ENCODE measurements at places on chromosomes 6 and 20.
A peak's percentile ranks its signal among the peaks of the same experiment; 100 is the strongest.

DNA sequence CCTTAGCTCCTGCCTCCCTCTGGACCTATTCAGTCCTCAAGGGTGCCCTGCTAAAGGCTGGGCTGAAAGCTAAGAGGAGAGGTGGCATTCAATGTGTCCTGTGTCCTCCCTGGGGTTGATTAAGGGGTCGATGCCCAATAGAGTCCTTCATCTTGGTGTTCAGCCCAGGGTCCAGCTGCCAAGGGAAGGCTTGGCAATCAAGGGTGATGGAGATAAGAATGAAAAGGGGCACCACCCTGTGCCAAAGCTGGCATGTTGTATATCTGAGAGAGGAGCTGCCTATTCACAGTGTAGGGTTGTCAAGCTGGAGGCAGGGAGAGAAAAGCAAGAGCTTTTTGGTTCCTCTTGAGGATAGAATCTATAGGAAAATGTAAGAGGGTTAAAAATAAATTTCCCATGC lies 12.3 kb downstream of the C20orf173 start:
- DNase-seq, result no peak

- no peak for DNase-seq
These were observed 47.9 kb upstream of the ECHDC1 start for GRCh38 chr6:127391094-127391953.

DNA sequence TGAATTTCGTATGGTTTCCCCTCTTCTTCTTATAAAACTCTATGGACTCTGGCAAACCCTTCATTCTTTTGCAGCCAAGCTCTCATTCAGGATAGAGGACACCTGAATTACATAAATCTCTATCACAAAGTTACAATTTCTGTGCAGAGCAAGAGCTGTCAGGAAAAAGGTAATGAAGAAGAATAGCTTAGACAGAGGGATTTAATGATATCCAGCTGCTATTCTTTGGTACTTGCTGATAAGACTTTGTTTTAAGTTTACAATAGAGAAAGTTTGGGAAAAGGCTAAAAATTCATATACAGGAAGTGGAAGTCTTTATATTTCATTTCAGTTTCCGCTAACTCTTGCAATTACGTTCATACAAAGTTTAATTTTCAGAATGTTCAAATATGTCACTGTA lies 227.0 kb downstream of the FOXC1 start:
- DNase-seq, result no peak

GRCh38 chr6:169568314-169569087 lies 133.3 kb downstream of the WDR27 start:
- DNase-seq, result no peak

GRCh38 chr20:62483613-62484458 lies 8.0 kb upstream of the GATA5 start:
- DNase-seq, result no peak

GRCh38 chr20:61161726-61162390 lies 90.2 kb upstream of the CDH4 start:
- no peak for DNase-seq

- peak; percentile 22 for DNase-seq
These were observed 1.5 kb upstream of the MSH5 start for GRCh38 chr6:31737991-31738979.

DNA sequence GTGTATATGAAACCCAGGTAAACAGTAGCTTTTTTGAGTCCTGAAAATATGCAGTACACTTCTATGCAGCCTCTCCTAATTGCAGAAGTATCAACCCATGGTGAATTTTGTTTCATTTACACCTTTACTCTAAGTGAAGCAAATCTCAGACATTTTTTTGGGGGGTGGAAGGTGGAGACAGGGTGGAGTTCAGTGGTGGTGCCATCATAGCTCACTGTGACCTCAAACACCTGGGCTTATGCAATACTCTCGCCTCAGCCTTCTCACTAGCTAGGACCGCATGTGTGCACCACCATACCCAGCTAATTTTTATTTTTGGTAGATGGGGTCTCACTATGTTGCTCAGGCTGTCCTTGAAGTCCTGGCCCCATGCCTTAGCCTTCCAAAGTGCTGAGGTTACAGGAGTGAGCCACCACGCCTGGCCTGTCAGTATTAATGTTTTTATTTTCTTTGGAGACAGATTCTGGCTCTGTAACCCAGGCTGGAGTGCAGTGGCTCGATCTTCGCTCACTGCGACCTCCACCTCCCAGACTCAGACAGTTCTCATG lies 80.3 kb downstream of the JARID2 start:
- DNase-seq, result no peak

DNA sequence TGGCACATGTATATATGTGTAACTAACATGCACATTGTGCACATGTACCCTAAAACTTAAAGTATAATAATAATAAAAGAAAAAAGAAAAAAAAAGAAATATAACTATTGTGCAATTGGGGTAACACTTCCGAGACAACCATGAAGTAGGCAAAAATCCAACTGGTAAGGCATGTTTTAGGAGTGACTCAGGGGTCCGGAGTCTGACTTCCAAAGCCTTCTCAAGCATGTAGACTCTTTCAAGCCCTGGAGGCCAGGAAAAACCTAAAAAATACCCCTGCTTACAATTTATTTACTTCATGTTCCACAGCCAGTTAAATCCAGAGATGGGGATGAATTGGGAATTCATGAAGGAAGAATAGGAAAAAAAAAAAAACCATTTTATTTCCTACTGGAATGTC lies 161.3 kb upstream of the PHACTR1 start:
- no peak for DNase-seq
